ENCODE measurements at places on chromosomes 4 and X.
A peak's percentile ranks its signal among the peaks of the same experiment; 100 is the strongest.

DNA sequence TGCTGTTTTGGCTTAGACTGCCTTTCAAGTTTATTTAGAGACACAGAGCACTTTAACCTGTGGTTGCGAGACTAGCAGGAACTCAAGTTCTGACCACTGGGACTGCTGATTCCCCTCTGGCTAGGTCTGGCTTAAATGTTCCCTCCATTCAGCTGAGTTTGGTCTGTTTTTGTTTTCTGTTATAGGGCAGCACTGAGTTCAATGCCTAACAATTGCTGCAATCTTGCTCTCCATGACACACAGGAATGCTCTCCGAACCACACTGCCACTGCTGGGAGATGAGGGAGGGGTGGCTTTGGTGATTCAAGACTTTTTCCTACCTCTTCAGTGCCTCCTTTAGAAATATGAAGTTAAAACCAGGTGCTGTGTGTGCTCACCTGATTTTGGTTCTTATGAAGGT lies 106.3 kb upstream of the EOLA2 start:
- no peak for DNase-seq

DNA sequence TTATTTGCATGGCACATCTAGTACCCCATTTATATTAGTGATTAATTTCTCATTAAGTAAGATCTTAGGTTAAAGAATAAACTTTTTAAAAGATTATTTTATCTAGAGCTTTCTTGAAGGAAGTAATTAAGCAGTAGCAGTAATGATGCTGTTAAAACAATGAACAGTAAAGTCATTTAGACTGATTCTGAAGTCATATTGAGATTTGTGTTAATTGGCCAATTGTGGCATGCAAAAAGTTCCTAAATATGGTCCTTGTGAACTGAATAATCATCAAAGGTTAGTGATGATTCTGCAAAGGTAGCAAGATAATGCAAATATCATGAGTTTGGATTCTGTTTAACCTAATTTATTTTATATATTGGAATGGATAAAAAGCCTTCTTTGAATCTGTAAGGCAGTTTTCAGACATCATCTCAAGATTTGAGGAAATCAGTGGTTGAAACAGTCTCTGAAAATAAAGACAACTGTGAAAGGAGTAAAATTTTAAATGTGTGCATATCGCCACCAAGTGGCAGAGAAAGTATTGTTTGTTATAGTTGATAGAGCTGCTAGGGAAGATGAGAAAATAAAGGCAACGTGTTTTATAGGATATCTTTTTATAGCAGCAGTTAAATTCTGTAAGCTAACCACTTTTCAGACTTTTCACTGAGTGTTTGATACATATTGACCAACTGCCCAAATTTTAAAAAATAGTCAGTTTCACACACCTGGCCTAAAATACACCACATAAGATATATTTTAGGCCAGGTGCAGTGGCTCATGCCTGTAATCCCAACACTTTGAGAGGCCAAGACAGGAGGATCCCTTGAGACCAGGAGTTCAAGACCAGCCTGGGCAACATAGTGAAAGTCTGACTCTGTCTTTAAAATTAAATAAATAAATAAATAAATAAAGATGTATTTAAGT lies 79.6 kb downstream of the CCKAR start:
- no peak for DNase-seq

DNA sequence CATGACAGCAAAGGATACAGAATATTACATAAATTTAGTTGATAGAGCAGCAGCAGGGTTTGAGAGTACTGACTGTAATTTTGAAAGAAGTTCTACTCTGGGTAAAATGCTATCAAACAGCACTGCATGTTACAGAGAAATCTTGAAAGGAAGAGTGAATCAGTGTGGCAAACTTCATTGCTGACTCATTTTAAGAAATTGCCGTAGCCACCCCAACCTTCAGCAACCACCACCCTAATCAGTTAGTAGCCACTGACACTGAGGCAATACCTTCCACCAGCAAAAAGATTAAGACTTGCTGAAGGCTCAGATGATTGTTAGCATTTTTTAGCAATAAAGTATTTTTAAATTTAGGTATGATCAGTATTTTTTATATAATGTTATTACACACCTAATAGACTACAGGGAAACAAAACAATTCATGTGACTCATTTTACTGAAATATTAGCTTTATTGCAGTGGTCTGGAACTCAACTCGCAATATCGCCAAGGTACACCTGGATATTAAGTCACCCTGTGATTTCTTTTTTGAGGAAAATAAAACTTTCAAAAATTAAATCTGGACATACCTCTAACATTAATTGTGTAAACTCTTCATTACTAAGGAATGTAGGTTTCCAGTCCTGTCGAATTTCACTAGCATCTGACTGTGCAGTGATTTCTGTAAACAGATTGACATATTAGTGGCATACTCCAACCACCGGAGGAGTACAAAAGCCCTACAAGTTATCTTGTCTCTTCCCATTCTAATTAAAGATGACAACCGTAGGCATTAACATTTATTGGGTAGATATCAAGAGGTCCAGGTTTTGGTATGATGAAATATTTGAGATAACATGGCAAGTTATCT lies 71.1 kb downstream of the CLOCK start:
- DNase-seq, result no peak

GRCh38 chrX:153381684-153382532 lies 19.2 kb downstream of the PNMA6E start:
- DNase-seq, result no peak

GRCh38 chr4:140691369-140691768 lies 64.8 kb downstream of the TBC1D9 start:
- DNase-seq, result no peak

DNA sequence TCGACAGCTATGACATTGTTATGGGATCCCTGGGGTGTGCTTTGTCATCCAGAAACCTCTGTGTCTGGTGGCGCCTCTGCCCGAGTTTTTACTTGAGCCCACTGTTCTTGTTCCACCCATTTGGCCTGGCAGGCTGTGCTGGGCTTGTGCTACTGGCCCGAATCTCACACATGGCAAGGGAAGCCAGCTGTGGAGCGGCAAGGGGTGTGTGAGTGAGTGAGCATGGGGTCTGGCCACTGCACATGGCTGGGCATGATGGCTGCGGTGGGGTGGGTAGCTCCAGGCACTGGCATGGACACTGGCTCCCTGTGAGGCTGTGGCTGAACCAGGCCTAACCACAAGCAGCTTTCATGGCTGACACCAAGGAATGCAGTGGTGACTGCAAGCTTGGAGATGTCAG lies 89.2 kb downstream of the DACH2 start:
- DNase-seq, result no peak

GRCh38 chr4:123301923-123302322 lies 94.7 kb upstream of the SPRY1 start:
- no peak for DNase-seq

DNA sequence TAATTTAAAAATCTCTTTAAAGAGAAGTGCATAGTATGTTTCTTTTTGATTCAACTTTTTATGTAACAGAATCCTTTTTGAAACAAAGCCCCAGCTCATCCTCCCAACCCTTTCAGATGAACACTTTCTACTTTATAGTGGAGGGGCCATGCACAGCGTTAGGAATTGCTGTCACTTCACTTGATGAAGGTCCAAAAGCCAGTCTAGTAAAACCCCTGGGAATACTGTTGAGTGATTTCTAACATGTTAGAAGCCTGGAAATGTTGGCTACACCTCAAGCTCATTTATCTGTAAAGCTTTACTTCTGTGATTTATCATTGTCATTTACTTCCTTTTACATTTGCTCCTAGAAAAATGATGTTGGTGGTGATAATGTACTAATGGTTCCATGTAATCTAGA lies 1608.9 kb upstream of the TENM3 start:
- DNase-seq, result no peak

GRCh38 chrX:110853610-110854009 lies 58.0 kb upstream of the CHRDL1 start:
- no peak for DNase-seq

- DNase-seq, result peak; percentile 71
Measured at GRCh38 chr4:16916719-16917337, 18.4 kb upstream of the LDB2 start.

- DNase-seq, result no peak
Measured at GRCh38 chr4:125582302-125582701, 267.5 kb downstream of the FAT4 start.

DNA sequence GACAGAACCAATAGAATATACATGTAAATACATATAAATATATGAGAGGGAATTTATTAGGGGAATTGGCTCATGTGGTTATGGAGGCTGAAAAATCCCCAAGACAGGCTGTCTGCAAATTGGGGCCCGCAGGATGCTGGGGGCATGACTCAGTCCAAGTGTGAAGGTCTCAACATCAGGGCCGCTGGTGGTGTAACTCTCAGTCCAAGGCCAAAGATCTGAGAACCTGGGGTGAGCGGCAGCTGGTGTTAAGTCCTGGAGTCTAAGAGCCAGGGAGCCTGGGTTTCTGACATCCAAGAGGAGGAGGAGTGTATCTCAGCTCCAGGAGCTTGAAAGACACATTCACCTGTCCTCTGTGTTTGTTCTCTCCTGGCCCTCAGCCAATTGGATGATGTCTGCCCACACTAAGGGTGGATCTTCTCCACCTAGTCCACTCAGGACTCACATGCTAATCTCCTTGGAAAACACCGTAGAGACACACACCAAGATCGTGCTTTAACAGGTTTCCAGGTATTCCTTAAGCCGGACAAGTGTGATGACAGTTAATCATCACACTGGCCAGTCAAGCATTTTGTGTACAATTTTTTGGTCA lies 28.9 kb downstream of the TIGD2 start:
- no peak for DNase-seq

DNA sequence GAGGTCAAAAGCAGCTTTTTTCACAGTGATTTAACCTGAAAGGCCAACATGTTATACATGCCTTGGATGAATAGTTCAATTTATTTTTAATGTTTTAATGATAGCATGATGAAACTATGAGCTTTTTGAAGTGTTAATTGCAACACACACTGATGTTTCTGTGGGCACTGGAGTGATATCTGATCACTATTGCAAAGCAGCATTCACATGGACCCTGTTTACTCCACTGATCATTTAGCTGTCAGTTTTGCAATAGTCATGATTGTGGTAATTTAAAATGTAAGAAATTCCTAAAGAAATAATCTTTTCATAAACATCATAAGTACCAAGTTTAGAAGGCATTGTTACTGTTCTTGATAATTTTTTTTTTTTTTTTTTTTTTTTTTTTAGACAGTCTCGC lies 74.1 kb downstream of the ARSJ start:
- DNase-seq, result no peak

- DNase-seq, result no peak
Measured at GRCh38 chr4:100795581-100795980, 277.8 kb upstream of the EMCN start.

DNA sequence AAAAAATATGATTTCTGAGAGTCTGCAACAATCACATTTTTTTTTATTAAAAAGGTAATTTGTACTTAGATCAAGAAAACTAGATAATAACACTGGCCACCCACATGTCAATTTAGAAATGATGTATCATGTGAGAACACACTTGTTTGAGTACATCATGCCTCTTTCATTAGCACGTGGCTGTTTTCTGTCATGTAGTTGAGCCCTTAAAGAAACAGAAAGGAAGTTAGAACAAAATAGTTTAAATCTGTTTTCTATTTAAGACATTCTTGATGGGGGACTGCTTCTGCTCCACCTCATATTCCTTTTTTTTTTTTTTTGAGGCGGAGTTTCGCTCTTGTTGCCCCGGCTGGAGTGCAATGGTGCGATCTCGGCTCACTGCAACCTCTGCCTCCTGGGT lies 207.5 kb downstream of the NSUN7 start:
- no peak for DNase-seq

DNA sequence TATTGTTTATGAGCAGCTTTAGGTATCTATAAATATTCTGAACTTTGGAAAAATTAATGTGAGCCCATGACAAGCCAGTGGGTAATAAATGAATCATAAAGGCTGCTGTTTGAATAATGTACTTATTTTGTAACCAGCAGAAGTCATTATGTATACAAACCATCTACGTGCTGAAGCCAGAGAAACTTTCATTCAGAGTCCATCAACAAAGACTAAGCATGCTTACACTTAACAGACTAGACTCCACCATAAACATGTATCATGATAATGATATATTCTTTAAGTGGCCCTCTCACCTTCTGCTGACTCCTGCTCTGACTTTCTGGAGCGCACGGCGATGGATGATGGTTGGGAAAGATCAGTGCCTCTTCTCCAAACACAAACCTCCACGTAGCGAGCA lies 72.0 kb downstream of the SMARCA5 start:
- DNase-seq, result no peak

- no peak for DNase-seq
Measured at GRCh38 chr4:143406523-143406922, 69.8 kb downstream of the GAB1 start.

DNA sequence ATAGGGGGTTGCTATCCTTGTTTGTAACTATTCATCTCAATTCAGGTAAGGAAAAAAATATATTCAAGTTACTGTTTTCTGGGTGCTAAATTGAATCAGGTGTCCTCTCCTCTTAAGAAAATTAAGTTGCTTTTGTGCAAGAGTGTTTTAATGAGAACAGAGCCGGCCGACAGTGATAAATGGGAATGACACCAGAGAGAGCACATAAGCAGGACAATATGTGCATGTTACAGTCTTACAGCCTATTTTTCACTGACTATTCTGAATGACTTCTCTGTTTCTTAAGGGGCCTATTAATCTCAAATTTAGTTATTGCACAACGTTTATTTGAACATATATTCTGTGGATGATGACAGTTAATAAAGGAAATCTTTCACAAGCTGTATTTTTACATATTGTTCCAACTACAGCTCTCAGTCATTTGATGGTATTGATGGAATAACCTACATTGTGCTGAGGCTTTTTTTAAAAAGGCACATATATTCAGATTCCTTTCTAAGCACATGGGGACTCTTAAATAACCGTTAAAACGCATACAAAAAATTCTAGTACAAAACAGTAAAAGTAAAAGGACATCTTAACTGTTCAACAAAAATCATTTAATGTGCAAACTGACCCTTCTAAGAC lies 68.4 kb downstream of the SLC10A7 start:
- no peak for DNase-seq
